ENCODE measurements at places on chromosomes 7 and 10. TPM values are rescaled to one million over a fixed set of nuclear protein-coding genes. Genes with fewer than 3 reads are reported as not detected.

DNA sequence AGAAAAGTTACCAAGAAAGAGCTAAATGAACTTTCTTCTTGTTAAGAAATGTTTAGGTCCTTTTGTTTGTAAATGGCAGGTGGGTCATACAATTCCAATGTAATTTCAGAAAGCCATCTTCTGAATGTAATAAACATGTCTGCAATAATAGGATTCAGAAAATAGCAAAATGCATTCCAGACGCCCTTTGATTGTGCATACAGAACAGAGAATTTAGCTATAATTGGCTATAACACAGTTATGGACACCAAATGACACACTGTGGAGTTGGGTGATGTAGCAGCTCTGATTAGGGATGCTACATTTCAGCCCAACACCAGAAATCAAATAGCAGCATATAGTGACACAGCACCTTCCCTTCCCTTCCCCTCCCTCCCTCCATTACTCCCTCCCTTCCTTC, 240.8 kb downstream of the SNX10 start:
- no peak for DNase-seq

DNA sequence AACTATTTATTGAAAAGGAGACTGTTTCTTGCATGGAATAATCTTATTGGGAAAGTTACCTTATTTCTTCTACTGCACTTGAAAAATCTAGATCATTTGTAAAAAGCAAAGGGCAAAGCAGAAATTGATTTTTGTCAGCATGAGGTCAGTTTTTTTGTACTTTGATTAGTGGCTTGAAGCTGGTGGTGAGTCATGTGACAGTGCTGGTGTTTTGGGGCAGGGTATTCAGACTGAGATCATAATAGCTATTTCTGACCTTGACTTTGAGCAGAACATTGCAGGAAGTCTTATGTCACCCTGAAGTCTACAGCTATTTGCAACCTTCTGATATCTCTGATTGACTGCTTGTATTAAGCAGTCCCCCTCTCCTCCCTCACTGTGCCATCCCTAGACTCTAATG, 66.3 kb upstream of the SORCS3 start:
- DNase-seq, result no peak

- DNase-seq, result no peak
Observed at GRCh38 chr7:46841248-46841647, 740.7 kb downstream of the TNS3 start.

The H2AZ2 gene
- 116 TPM for total RNA-seq

The PAPOLB gene
- total RNA-seq, result 1.4 TPM

All from omental fat pad (tissue), 4 donors.